ENCODE measurements at places on chromosomes 11 and 22.
A peak's percentile ranks its signal among the peaks of the same experiment; 100 is the strongest.

DNA sequence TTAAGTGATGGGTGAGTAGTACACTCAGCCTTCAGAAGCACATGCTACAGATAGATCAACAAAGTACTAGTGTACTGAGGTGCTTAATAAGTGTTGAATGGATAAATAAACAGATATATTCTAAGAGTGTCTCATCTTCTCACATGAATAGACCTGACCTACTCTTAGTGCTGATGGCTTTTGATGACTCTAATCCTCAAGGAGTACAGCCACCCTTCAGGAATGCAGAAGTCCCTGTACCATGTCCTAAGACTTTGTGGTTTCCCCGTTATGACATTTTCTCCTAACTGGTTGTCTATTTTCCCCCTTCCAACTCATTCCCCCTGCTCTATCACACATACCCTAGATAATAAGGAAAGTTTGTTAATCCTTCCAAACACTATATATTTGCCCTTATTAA is 61.6 kb downstream of the C11orf65 start:
- no peak for DNase-seq

DNA sequence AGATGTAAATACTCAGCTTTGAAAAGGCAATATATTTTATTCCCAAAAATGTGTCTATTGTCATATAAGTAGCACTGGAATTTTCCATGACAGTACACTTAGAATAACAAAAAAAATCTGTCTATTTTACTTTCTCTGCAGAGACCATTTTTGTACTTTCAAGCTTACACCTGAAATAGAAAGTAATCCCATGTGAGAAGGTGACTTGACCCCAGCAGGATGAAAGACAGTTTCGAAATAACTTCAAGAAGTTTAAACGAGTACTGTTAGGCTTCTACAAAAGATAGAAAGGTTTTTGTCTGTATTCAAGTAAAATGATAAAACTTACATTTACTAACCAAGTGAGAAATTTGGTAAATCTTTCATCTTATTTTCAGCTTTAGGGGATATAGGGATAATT is 259.9 kb upstream of the CTSC start:
- DNase-seq = no peak

- no peak for DNase-seq
Observed at GRCh38 chr11:101723371-101723770, 139.6 kb upstream of the TRPC6 start.

GRCh38 chr22:35465109-35465701 is 65.3 kb downstream of the MCM5 start:
- no peak for DNase-seq

DNA sequence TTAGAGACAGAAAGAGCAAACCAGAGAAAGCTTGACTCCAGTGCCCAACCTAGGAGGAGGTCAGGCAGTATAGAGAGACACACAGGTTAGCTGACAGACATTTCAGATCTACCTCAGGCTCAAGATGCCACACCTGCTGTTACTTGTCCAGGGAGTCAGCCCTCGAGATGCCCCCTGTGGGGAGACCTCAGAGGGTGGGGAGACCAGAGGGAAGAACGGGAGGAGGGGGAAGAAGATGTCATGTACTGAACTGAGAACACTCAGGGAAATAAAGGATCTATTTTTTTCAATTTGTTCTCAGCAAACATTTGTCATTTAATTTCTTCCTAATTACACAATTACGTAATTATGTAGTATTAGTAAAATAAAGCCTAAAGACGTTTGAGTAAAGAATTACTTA is 196.3 kb upstream of the CADM1 start:
- DNase-seq = no peak

GRCh38 chr11:65551572-65552387 is 6.4 kb downstream of the LTBP3 start:
- peak; percentile 81 for DNase-seq

- no peak for DNase-seq
Observed at GRCh38 chr11:114015117-114015516, 40.2 kb downstream of the HTR3A start.

GRCh38 chr22:22395245-22395644 is 113.3 kb downstream of the ZNF280B start:
- DNase-seq = no peak

DNA sequence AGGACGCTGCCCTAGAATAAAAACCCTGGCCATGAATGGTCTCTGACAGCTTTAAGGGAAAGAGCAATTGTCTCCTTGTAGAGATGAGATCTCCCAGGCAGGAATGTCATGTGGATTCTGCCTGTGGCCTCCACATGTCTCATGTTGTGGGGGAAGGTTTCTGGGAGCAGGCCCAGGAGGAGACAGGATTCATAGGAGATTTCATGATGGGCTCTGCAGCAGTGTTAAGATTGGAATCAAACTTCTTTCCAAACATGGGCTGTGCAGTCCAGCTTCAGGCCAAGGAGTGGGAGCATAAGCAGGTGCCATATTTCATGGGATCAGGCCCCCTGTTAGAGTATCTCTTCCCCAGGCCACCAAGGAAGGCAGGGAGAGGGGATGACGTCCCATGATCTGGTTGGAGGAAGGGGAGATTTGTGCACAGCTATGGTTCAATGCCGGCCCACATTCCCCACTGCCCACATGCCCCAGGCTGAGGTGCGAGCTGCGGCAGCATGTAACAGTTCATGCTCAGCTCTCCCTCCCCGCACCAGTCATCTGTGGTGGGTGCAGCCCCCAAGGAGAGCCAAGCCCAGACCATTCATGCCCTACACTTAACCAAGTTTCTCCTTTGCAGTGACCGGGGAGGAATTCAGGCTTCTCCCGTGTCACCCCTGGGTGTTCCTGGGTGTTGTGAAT is 42.5 kb downstream of the LMO1 start:
- DNase-seq = no peak

GRCh38 chr11:134701564-134702165 is 289.6 kb upstream of the B3GAT1 start:
- DNase-seq = no peak

DNA sequence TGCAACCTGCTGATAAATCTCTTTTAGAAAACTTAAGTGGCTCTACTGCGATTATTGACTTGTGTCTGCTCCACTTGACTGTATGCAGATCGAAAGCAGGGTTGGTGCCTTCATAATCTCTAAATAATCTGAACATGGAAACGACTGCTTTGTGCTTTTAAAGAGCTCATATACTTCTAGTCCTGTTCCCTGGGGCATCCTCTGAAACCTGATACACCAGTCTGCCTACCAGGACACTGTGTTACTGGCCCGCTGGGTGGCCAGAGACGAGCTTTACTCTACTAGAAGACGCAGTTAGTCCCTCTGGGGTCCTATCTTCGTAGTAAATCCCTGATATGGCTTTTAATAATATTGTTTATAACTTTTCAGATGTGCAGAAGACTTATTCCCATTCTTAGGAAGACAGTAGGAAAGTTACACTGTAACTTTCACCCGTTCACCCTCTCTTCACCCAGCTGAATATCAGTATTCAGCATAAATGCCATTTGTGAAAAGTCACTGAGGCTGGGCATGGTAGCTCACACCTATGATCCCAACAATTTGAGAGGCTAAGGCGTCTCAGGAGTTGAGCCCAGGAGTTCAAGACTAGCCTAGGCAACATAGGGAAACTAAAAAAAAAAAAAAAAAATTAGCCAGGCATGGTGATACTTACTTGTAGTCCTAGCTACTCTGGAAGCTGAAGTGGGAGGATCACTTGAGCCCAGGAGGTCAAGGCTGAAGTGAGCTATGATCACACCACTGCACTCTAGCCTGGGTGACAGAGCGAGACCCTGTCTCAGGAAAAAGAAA is 9.0 kb upstream of the HTR3B start:
- no peak for DNase-seq

GRCh38 chr11:56152333-56152732 is 7.8 kb downstream of the OR8K5 start:
- DNase-seq = no peak

DNA sequence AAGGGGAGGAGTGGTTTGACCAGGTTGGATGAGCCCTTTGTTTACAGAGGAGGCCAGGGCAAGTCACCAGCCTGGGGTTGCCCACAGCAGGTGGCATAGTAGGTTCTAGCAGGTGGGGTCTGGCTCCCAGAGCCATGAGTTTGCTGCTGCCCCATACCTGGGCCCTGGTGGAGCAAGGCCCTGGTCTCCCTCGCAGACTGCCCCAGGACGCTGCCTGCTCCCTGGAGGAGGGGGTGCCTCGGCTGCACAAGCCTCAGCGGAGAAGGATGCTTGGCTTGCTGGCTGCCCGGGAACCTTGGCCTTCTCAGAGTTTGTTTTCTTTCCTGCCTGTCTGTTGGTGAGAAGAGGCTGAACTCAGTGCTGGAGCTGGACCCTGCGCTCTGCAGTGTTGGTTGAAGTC is 54.9 kb downstream of the LRP5 start:
- DNase-seq = no peak

DNA sequence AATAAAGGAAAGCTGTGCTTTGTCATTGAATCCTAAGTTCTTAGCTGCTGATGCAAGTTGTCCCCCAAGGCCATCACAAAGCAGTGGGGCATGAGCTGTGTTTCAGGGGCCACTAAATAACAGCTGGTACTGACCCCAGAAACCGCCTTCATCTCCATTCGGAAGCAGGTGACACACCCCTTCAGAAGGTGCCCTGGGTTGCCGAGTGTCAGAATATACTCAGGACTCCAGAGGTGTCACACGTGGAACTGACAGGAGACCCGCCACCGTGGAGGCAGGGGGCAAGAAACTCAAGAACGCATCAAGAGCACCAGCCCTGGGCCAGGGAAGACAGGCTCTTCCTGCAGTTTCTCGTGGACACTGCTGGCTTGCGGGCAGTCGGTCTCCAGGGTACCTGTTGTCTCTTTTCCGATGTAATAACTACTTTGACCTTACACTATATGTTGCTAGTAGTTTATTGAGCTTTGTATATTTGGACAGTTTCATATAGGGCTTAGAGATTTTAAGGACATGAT is 41.5 kb downstream of the PPP2R1B start:
- DNase-seq = no peak

DNA sequence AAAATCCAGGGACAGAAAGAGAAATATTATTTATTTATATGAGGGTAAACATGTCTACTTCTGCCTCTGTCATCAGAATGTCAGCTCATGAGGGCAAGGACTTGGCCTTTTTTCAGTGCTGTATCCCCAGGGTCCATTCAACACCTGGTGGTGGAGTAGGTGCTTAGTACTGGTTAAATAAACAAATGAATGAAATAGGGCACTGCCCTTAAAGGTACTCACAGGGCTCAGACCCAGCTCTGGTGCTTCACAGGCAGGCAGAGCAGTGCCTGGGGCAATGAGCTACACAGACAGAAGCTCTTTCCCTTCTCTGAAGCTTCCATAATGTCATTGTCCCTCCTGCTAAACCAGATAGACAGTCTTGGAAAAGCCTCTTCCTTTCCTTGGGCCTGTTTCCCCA is 30.9 kb downstream of the P4HA3 start:
- DNase-seq = no peak

GRCh38 chr11:35214792-35215193 is 75.8 kb downstream of the CD44 start:
- DNase-seq = no peak

DNA sequence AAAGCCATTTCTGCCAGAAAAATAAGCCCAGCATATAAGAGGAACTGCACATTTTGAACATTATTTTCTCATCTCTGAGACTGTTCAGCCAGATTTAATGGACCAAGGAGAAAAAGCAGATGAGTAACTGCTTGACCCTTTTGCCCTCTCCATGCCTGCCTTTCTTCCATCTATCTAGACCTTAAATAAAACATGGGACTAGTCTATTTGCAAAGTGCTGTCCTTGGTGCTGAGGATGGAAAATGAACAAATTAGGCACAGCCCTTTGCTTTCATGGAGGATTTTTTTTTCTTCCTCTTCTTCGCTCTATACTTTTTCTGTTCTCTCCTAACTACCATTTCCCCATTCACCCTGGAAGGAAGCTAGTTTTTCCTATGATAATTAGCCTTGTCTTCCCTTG is 361.3 kb downstream of the GRM5 start:
- no peak for DNase-seq

- DNase-seq = no peak
Observed at GRCh38 chr11:64249563-64250414, 1.5 kb upstream of the PLCB3 start.

- DNase-seq = peak; percentile 85
Observed at GRCh38 chr22:19970479-19971275, 29.1 kb upstream of the TXNRD2 start.

DNA sequence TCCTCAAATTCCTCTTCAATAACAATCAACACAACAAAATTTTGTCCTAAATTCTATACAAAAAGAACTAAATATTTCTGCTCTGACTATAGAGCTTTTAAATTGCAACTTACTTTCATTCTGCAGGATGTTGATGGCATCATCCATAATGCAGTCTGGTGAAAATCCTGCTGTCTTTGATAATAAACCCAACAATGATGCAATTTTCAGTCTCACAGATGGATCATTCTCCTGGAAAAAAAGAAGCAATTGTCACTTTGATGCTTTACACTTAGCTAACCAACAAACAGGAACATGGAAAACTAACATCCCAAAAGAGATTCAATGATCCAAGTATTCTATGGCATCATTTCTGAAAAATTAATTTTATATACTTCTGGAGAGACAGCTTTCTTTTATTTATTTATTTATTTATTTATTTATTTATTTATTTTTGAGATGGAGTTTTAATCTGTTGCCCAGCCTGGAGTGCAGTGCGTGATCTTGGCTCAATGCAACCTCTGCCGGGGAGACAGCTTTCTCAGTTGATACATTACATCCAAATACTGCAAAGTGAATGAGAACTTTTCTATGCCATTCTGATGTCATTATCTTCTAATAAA is 13.0 kb downstream of the INTS4 start:
- no peak for DNase-seq

DNA sequence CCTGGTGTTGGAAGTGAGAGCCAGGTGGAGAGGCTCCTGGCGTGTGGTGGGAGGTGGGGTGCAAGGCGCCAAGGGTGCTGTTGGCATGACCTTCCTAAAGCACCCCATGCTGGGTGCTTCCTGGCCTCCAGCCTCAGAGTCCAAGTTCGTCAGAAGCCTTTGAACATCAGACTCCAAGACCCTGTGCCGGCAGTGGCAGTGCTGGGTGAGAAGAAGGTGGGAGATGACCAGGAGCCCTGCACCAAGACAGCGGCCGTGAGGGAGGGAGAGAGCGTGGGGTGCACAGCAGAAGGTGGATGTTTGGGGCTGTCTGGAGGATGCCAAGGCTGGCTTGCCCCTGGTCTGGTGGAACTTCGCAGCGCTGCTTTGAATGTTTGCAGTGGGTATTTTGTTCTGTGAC is 29.7 kb upstream of the PARVB start:
- no peak for DNase-seq

DNA sequence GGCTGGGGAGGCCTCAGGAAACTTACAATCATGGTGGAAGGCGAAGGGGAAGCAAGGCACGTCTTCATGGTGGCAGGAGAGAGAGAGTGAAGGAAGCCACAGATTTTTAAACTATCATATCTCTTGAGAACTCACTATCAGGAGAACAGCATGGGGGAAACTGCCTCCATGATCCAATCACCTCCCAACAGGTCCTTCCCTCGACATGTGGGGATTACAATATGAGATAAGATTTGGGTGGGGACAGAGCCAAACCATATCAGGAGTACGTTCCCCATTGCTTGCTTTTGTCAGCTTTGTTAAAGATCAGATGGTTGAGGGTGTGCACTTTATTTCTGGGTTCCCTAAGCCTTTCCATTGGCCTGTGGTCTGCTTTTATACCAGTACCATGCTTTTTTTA is 53.7 kb upstream of the E2F8 start:
- no peak for DNase-seq

GRCh38 chr11:71223671-71224660 is 28.4 kb downstream of the SHANK2 start:
- DNase-seq = no peak
